ENCODE measurements at places on chromosomes 16 and 17. TPM values are rescaled to one million over a fixed set of nuclear protein-coding genes. Genes with fewer than 3 reads are reported as not detected.

Gene LGALS9B
- total RNA-seq = 0.50 TPM

Gene IRF8
- total RNA-seq = not detected

Gene TNFSF13
- total RNA-seq = 3.8 TPM

Gene DPEP2
- total RNA-seq = not detected

Gene ACSM2A
- not detected for total RNA-seq

Gene SLC13A2
- total RNA-seq = not detected

Gene SLFN11
- 6.5 TPM for total RNA-seq

Measured in nasal cavity respiratory epithelium epithelial cell of viscerocranial mucosa (primary cell).